Gastrocnemius medialis (tissue), 4 donors: ENCODE measurements at places on chromosomes 16 and 17. TPM values are rescaled to one million over a fixed set of nuclear protein-coding genes. Genes with fewer than 3 reads are reported as not detected.

GRCh38 chr16:13519871-13520270 lies 400.1 kb upstream of the ERCC4 start:
- no peak for DNase-seq

DNA sequence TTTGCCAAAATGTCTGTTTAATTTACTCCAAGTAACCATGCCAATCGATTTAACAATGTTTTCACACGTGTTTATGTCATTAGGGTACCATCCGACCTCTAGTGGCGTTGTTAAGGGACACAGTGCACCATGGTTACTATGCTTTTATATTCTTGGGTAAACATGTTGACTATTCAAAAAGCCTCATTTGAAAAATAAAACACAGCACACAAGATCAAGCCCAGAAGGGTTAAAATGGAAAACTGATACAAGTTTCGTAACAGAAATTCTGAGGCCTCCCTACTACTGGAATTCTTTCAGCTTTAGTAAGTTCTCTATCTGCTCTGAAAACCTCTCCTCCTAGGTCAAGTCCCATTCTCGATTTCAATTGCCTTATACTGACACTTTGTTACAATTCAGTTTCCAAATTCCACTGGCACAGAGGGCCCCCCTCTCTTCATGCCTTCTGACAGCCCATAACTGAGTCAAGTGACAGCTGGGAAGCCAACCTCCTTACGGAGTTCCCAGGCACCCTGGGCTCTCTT lies 2.1 kb downstream of the CFAP20 start:
- DNase-seq: no peak

- DNase-seq: peak; percentile 90
Measured at GRCh38 chr17:15431196-15431595, 36.2 kb downstream of the CDRT4 start.

GRCh38 chr16:14070555-14070876 lies 603 bp upstream of the MRTFB start:
- DNase-seq: no peak

- no peak for DNase-seq
Measured at GRCh38 chr17:62965174-62965685, 805 bp upstream of the TANC2 start.

DNA sequence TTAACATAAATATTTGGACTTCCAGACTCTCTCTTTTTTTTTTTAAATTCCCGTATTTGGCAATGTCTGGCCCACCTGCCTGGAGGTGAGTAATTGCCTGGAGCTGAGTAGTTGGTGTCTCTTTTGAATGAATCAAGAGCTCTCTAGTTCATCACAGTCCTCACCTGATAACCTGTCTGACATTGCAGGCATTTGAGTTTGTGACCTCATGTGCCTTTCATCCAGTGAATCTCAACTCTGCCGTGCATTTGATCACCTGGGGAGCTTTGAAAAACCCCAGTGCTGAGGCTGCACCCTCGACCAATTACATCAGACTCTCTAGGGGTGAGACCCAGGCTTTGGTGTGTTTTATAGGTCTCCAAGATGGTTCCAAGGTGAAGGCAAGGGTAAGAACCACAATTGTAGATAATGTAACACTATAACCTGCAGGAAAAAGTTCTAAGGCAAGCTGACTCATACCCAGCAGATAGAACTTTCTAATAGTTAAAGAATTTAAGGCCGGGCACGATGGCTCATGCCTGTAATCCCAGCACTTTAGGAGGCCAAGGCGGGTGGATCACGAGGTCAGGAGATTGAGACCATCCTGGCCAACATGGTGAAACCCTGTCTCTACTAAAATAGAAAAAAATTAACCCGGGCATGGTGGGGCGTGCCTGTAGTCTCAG lies 24.5 kb upstream of the HS3ST2 start:
- no peak for DNase-seq

GRCh38 chr16:26680671-26681070 lies 386.1 kb upstream of the C16orf82 start:
- no peak for DNase-seq

The CD300LB gene
- not detected for total RNA-seq

The KRTAP16-1 gene
- total RNA-seq: not detected

The KRT27 gene
- total RNA-seq: not detected

The NKD1 gene
- total RNA-seq: 0.75 TPM
